Adipocyte (in vitro differentiated cells): ENCODE measurements at places on chromosomes 11 and 22.
A peak's percentile ranks its signal among the peaks of the same experiment; 100 is the strongest.

GRCh38 chr11:8971196-8971923, 7.1 kb upstream of the TMEM9B start:
- DNase-seq: peak; percentile 59

DNA sequence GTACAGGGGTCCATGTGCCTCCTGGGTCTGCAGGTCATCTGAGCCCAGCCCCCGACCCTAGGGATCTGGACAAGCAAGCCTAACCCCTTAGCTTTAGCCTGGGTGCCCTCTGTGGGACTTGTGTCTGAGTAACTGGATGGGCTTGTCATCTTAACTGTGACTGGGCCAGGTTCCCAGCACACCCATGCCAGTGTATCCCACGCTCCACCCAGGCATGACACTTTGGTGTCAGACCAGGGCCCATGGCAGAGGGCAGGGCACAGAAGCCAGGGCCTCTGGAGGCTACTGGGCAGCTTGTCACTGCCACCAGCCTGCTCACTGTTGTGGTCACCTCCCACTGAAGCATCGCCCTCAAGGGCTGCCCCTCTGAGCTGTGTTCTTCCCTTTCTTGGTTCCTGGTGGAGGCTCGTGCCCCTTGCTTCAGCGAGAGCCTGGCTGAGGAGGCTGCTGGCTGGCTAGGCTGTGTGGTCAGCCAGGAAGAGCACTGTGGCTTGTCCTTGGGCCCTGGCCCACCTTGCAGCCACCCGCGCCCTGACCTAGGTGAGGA, 80.8 kb downstream of the ST3GAL4 start:
- no peak for DNase-seq

DNA sequence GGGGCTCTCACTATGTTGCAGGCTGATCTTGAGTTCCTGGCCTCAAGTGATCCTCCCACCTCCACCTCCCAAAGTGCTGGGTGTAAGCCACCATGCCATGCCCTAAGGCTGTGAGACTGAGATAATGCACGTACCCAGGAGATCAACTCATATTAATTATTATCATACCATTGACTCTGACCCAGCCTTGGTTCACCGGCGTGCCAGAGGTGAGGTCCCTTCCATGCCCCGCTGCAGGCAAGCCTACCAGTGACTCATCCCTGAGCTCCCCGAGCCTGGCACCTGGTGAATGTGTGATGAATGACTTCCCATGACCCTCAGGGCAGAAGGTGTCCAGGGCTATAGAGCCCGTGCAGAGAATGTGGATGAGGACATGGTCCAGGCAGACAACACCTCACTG, 12.1 kb downstream of the GAL3ST1 start:
- DNase-seq: no peak

- no peak for DNase-seq
These were observed 89.8 kb upstream of the RTL6 start for GRCh38 chr22:44587737-44588310.

- DNase-seq: no peak
These were observed 86.0 kb upstream of the GRIK4 start for GRCh38 chr11:120425527-120425926.

DNA sequence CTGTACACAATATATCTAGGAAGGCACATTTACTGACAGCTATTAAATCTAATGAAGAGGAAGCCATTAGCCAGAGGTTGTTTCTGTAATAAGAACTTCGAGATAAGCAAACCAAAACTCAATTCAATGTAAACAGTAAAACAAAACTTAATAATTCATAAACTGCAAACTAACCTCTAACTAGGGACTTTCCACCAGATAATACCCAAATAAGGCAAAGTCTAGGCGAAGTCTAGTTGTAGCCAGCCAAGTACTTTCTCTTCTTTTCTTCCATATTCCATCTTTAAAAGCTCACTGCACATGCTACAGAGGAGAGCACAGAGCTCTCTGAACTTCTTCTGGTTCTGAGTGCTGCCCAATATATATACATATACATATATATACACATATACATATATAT, 229.9 kb upstream of the ANO5 start:
- no peak for DNase-seq

DNA sequence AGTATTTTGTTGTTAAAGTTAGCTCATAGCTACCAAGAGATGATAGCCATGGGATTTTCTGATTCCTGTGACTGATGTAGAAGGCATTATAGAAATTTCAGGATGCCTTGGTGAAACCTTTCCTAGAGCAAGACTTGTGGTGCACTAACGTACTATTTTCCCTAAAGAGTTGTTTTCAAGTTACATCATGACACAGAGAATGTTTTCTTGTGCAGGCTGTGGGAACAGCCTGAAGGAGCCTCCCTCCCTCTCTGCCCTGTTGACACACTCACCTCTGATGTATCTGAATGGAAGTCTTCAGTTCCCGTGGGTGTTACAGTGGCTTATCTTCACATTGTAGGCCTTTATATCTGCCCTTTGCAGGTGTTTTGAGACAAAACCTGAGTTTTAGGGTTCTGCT, 121.6 kb downstream of the LDLRAD3 start:
- DNase-seq: peak; percentile 47

GRCh38 chr11:112017538-112017937, 7.7 kb upstream of the DLAT start:
- peak; percentile 48 for DNase-seq

- no peak for DNase-seq
These were observed 31.4 kb downstream of the PPIL2 start for GRCh38 chr22:21697021-21697771.

- DNase-seq: no peak
These were observed 569.3 kb upstream of the CCDC179 start for GRCh38 chr11:23429569-23429968.

- no peak for DNase-seq
These were observed 229.0 kb downstream of the TMEM135 start for GRCh38 chr11:87266751-87267150.

GRCh38 chr11:20739107-20739506, 69.7 kb downstream of the NELL1 start:
- DNase-seq: no peak

- no peak for DNase-seq
These were observed 26.7 kb downstream of the OR10D3 start for GRCh38 chr11:124209824-124210357.

DNA sequence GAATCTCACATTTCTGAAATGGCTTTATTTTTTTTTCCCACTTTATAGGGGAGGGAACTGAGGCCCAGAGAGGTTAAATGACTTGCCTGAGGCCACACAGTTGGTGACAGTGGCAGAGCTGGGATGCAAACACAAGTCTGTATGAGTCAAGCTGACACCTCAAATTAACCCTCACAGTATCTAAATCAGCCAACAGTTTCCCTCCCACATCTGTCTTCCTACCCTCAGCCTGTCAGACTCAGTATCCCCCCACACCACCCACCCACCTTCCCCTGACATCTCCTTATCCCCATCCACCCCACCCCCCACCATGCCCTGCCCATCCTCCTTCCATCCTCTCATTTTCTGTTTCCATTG, 95.2 kb downstream of the TP53I11 start:
- DNase-seq: no peak

DNA sequence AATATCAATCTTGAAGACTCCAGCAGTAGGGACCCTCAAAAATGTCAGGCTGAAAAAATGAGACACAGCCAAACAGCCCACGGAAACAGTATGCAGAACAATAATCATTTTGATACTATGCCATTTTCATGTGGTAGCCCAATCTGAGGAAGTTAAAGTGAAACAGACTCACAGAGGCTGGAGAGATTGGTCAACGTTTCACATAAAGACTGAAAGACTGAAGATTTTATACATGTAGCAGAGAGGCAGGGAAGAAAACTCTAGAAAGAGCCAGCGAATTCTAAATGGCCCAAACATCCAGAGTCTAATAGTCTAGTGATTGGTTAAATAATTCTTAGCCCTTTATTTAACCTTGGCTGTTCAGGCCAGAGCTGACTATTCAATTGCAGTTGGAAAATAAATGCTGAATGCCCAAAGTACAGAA, 49.4 kb downstream of the MAML2 start:
- DNase-seq: peak; percentile 42

DNA sequence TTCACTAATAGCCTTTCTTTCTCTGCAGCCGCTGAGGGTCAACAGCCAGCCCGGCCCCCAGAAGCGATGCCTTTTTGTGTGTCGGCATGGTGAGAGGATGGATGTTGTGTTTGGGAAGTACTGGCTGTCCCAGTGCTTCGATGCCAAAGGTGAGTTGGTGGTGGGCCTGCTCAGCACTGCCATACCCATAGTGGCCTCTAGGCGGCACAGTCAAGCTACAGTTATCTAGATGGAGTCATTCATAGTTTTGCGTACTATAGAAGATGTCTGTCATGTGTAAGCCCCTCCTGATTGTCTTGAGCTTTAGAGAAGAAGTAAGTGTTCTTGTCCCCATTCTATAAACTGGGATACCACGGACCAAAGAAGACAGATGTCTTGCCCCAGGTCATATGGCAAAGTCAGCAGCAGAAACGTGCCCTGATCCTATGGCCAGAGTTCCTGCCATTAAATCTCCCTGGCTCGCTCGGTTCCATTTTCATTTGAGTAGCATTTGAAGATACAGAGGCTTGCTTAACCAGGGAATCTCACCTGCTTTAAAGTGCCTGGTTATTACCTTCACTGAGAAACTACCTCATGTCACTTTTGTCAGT, 42.1 kb upstream of the CRTAM start:
- peak; percentile 50 for DNase-seq

- DNase-seq: no peak
These were observed 27.9 kb downstream of the TIMP3 start for GRCh38 chr22:32829451-32829851.

DNA sequence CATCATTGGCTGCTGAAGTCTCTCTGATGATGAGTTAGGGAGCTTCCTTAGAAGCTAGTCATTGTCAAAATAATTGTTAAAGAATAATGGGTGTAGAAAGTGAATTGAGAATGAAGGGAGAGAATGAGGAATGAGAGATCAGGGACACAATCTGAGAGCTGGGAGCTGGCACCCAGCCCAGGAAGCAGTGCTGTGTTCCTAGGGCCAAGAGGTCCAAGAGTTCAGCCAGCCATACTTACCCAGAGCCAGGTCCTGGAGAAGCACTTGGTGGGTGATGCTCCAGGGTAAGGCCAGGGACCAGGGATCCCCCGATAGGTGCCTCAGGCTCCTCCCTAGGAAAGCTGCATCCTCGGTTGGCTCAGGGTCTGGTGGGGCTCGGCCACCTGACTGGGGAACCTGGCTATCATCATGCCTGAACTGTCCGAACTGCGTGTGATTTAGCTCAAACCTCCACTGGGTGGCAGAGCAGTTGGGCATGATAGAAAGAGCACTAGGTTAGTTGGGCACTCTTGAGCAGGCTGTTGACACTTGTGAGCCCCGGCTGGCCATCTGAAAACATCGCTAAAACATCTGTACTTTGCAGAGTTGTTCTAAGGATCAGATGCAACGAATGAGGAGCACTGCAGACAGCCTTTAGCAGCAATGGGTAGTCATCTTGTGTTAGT, 123.9 kb upstream of the NCAM1 start:
- no peak for DNase-seq

- DNase-seq: no peak
These were observed 102.8 kb downstream of the CEP164 start for GRCh38 chr11:117430293-117430955.

DNA sequence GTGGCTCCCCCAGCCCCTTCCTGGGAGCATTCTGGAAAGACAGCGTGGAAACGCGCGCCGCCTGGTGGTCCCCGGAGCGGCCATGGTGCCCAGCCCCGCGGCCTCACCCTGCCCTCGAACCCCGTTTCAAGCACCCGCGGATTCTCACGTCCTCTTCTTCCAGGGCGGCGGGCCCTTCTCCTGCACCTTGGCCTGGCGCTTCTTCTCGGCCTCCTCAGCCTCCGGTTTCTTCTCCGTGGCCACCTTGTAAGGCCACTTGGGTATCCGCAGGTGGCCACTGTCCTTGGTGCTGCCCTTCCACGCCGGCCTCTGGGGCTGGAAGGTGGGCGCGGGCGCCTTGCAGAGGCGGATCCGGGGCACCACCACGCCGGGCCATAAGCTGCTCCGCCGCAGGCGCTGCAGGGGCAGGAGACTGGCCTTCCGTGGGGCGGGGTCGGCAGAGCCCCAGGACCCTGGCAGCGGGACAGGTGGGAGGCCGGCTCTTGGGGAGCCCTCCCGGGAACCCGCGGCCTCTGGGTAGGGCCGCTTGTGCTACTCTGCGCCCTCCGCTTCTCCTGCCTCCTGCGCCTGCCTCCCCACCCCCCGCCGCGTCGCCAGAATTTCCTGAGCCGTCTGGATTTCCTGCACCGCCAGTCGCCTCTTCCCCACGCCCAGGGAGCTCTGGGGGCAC, 83.4 kb downstream of the TRIM51G start:
- DNase-seq: no peak

- no peak for DNase-seq
These were observed 5.0 kb upstream of the ROBO4 start for GRCh38 chr11:124902616-124903015.

GRCh38 chr11:16945671-16946469, 68.3 kb downstream of the PLEKHA7 start:
- peak; percentile 67 for DNase-seq

DNA sequence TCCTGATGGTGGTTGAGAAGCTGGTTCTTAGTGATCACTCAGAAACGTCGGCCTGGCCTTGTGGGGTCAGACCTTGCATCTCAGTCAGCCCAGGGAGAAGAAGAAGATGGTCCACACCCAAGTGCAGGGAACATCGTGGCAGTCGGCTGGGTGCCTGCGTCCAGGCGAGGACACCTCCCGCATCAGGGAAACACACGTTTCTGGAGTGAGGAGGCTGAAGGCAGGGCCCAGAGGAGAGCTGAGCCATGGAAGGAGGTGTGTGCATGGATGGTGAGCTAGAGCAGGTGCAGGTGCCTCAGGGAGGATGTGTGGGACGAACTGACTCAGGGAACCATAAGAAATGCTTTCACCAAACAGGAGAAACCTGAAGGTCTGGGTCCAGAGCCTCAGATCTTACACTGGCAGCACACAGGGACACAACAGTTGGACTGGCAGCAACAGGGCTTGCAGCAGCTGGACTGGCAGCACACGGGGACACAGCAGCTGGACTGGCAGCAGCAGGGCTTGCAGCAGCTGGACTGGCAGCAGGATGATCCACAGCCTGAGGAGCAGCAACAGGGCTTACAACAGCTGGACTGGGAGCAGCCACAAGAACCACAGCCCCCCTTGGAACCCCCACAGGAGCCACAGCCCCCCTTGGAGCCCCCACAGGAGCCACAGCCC, 632 bp downstream of the KRTAP5-2 start:
- DNase-seq: no peak

GRCh38 chr22:40838486-40838885, 18.0 kb downstream of the ST13 start:
- DNase-seq: no peak

DNA sequence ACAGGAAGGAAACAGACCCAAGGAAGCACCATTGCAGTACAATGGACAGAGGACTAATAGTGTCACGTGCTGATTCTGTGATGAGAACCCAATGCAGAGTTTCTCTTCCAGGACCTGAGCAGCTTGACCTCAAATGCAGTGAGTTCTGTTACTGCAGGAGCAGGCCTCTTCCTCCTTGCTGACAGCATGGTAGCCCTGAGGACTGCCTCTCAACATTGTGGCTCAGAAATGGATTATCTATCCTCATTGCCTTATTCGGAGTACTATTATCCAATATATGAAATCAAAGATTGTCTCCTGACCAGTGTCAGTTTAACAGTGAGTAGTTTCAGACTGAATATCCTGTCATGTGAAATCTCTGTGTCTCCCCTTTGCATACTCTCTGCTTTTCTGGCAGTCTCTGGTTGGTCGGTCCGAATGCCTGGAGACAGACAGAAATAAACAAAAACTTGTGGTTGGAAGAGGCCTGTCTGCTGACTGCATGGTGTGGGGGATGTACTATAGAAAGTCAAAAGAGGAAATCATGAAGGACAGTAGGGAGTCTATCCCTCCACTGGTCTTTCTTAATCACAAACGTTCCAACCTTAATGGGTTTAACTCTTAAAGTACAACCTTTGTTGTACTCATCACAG, 6.9 kb upstream of the MS4A14 start:
- no peak for DNase-seq
